ENCODE measurements at places on chromosomes 5 and 9.

DNA sequence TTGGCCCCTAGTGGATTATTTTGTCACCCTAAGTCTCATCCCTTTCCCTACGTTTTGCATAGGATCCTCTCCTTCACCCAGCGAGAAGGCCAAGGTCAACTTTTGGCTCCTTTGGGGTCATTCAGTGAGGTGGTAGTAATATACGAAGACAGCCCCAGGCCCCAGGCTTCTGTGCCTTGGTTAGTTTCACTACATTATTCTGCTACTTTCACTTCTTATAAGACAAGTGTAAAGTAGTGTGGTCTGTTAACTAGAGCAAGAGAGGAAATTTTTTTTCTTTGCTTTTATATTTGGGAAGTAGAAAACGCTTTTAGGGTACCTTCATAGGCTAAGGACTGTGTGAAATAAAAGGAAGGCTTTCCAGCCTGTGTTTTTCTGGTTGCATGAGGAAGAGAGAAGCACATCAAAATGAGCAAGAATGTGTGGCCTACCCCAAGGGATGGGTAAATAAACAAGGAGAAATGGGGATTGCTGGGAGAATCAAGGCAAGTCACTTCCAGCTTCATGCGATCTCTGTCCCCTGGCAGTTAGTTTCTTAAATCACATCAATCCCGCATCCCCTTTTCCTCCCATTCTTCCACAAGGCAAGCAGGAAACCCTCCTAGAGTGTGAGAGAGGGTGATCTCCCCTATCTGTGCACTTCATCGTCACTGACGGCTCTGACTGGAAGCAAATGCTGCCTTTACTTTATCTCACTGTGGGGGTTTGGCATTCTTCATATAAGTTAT, 677.0 kb upstream of the WWC1 start:
- DNase-seq = no peak

DNA sequence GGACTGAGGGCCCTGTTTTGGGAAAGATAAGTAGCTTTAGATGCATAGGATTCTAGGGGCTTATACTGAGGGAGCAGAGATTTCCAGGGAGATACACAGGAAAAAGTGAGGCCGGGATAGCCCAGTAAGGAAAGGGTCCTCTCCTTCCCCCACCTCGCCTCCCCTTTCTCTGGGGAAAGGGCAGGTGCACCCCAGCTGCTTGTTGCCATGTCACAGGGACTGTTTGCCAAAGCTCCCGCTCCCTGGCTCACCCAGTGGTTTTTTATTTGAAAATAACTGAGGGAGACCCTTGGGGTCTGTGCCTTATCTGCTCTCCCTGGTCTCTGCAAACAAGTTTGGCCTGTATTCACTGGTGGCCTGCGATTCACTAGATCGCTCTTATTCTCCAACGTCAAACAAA, 51.2 kb downstream of the RGS3 start:
- no peak for DNase-seq

DNA sequence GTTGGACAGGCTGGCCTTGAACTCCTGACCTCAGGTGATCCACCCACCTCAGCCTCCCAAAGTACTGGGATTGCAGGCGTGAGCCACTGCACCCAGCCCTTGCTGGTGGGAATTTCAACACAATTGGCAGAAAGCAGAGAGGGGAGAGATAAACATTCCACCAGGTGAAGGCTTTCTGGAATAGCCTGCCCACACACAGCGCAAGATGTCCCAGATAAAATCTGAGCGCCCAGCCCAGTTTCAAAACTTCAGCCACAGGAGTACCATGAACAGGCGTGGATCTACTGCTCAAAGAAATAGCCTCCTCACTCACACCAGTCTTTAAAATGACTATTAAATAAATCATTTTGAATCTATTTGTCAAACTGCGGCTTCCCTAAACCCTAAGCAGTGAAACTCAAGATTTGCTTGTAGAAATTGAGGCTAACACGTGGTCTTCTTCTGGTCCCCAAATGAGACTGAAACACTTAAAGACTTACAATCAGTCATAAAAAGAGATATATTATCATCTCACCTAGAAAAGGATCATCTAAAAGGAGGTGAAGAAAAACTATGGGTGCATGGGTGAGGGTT, 34.7 kb downstream of the CAPSL start:
- DNase-seq = no peak

GRCh38 chr9:70340572-70340971, 73.9 kb downstream of the KLF9 start:
- DNase-seq = peak; percentile 15

DNA sequence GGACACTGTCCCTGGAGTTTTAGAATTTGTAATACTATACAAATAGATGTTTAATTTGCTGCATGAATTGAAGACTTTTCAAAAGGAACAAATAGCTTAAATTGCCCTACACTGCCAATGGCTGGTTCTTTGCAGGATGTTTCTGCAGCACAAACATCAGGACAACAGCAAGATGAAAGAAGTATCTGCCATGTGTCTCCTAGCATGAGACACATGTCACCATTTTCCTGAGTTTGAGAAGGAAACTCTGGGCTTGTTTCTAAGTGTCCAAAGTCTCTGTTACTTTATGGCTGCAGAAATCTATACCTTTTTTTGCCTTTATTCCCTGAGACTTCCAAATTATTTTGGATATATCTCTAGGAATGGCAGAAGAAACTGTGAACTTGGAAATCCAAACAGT, 623 bp upstream of the OR13F1 start:
- DNase-seq = no peak

- DNase-seq = no peak
Observed at GRCh38 chr9:18743421-18743820, 269.5 kb downstream of the ADAMTSL1 start.

GRCh38 chr5:115634343-115635132, 8.7 kb upstream of the TMED7 start:
- DNase-seq = peak; percentile 74

DNA sequence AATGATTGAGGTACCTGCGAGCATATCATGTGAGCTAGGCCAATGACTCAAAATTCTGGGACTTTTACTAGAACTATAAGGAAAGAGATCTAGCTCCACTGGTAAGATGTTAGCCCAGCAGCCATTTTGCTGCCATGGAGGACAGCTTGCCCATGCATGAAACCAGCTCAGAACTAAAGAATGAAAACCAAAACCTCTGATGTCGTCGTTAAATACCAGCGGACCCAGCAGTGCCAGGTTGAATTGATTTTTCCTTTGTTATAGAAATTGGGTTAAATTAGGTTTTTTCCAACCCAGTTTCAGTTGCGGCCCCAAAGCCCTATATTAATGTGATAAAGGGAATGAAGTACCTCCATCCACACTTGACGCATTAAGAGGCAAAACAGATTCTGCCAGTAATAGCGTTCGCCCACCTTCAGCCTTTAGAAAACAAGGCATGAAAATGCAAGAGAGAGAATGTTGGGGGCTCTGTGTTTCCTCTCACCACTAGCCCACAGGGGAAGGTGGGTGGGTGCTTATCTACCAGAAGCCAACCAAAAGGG, 5.5 kb upstream of the ITK start:
- DNase-seq = no peak

DNA sequence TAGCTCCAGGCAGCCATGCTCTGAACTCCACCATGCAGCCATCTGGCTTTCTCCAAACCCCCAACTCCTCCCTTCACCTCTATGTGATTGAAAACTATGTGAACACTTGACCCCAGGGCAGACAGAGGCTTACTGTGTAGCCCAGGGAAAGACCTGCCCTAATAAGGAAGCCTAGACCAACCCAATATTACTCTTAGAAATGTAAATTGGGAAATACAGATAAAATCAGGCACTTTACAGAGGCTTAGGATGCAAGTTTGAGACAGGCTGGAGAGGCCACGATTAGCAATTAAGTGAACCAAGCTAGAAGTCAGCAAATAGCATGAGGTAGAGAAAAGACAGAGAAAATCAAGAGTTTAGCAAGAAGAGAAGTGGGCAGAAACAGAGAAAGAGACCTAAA, 141.7 kb upstream of the ABCA1 start:
- DNase-seq = peak; percentile 37

DNA sequence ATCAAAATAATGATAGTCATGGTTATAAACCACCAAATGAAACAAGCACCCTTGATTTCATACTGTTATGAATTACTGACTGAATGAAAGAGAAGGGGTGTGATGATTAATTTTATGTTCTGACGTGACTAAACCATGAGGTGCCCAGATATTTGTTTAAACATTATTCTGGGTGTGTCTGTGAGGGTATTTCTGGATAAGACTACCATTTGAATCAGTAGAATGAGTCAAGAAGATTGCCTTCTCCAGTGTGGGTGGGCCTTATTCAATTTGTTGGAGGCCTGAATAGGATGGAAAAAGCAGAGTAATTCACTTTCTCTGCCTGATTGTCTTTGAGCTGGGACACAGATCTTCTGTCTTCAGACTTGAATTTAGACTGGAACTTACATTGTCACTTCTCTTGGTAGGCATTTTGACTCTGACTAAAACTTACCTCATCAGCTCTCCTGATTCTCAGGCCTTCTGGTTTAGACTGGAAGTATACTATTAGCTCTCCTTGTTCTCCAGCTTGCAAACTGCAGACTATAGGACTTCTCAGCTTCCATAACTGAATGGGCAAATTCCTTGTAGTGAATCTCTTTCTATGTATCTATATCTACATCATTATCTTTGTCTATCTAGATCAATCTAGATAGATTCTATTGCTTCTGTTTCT, 321.9 kb upstream of the TARS1 start:
- DNase-seq = no peak

DNA sequence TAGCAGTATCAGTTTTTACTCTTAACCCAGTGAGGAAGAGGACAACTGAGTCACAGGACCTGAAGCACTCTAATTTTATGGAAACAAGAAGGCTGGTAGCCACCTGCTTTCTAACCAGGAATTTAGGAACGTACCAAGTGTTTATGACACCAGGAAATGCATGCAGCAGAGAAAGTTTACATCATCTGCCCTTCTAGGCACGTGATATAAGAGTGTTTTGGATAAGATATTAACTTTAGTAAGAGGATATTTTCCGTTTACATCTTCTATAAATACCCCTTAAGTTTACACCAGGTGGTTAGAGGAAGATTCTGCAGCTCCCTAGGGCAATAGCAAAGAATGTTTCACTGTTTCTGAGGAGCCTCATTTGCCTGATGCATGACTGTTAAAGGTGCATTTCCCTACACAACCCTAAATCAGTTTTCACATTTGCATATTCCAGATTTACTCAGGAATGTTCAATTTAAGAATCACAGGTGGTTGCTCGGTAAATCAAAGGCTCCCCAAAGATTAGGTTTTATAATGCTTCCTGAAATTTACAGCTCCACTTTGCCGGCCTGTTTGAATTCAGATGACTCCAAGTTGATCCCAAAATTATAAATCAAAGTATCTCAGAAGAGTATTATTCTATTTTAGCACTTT, 1.8 kb downstream of the TSC1 start:
- DNase-seq = no peak

DNA sequence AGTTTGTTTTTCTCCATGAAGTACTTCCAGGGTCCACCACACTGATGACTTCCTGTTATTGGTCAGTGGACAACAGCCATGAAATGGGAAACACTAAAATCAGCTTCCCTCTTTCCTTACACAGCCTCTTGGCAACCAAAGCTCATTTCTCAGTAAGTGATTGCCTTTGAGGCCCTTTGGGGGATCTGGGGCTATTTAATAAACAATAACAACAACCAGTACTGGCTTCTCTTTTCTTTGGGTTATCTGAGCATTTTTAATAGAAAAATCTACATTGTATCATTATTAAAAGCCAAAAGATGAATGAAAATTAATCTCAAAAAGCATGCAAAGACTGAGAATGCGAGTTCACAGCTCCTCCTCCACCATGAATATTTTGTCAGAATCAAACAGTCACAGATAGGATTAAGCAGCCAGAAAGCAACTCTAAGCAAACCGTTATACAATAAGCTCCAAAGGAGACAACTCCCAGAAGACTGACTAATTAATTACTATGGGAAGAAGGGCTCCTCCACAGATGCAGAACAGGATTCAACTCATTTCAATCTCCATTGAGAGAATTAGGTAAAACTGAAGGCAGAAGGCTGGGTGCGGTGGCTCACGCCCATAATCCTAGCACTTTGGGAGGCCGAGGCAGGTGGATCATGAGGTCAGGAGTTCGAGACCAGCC, 68.3 kb downstream of the SERINC5 start:
- no peak for DNase-seq

DNA sequence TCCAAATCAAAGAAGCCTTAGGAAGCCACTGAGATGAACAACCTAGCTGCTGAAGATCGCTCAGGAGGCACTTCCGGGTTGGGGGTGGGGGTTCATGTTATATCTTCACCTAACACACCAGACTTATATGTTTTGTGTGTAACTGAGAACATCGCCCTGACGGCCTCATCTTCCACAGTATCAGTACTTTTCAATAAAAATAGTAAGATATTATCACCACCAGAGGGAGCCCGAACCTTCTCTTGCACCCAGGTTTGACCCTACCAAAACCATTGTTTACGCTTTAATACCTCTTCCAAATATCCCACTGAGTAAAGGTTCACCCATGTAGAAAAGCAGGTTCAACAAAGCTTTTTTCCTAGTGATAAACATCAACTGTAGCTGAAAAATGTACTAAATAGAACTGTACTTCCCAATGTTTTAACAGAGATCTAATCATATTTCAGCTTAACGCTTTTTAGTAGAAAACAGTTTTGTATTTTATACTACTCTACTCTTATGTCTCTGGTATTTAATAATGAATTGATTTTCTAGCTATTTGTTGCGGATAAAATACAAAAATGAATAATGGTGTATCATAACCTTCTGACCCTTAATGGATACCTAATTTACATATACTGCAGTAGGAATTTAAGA, 244.0 kb downstream of the EPB41L4A start:
- peak; percentile 34 for DNase-seq

- DNase-seq = no peak
Observed at GRCh38 chr5:21649969-21650368, 1203.2 kb downstream of the CDH12 start.

- DNase-seq = no peak
Observed at GRCh38 chr5:18749763-18750162, 1115.5 kb downstream of the TAF11L14 start.

DNA sequence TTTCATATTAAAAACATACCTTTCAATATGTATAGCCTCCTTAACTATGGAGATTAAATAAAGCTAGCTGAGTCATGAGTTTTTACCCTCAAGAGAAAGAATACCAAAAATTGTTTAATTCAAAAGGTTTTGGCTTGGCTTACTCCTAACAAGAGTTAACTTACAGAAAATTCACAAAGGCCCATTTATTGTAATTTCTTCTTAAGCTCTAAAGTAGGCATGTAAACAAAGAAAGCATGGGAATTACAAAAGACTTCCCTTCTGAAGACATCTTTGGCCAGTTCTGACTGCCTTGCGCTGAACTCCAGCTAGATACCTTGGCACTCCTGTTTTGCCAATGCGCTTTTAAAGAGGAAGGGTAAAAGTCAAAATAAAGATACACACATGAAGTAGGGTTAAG, 28.2 kb downstream of the PUM3 start:
- no peak for DNase-seq

- no peak for DNase-seq
Observed at GRCh38 chr5:115627295-115627865, 1.5 kb upstream of the TMED7 start.

DNA sequence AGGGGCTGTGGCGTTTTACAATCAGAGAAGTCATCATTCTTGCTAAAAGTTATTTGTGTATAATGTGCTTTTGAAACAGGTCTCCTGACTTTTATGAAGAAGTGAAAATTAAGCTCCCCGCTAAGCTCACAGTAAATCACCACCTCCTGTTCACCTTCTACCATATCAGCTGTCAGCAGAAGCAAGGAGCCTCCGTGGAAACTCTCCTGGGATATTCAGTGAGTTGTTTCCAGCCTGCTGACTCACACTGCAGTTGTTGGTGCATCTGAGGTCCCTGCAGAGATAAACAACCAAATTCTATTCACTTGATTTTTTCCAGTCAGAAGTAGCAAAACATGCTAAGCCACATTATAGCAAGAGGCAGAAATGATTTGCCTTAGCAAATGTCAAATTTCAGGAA, 156.7 kb downstream of the DOCK8 start:
- DNase-seq = no peak
